ENCODE measurements at places on chromosomes 7 and 10.

GRCh38 chr10:92799568-92799967 is 48.8 kb upstream of the EXOC6 start:
- H3K4me1 ChIP-seq = peaks cover 7% of the 10 kb centered on the region
- H3K36me3 ChIP-seq = no peaks in the 10 kb centered on the region
- H3K27me3 ChIP-seq = no peaks in the 10 kb centered on the region
- DNase-seq = peak; percentile 29
- H3K27ac ChIP-seq = no peak overlapping the region
- no peak overlapping the region for H3K4me3 ChIP-seq

- peak overlapping the region; percentile 69 for H3K4me3 ChIP-seq
- H3K4me1 ChIP-seq = peaks cover 8% of the 10 kb centered on the region
- no peaks in the 10 kb centered on the region for H3K27me3 ChIP-seq
- peak; percentile 41 for DNase-seq
Observed at GRCh38 chr7:75915416-75916156, 631 bp downstream of the POR start.

DNA sequence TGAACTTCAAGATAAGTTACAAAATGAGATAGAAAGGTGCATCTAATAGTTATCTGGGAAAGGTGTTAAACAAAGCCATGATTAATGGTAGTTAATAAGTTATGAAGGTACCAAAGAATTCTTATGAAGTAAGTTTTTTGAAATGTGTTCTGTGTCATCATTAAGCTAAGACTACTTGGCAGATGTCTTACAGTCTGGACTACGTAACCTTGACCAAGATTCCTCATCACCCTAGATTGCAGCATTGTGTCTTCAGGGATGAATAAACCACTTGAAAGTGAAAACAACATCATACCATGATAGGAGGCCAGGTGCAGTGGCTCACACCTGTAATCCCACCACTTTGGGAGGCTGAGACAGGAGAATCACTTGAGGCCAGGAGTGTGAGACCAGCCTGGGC is 48.2 kb downstream of the GOT1 start:
- no peak overlapping the region for H3K27ac ChIP-seq
- peaks cover 17% of the 10 kb centered on the region for H3K27me3 ChIP-seq
- no peak for DNase-seq

DNA sequence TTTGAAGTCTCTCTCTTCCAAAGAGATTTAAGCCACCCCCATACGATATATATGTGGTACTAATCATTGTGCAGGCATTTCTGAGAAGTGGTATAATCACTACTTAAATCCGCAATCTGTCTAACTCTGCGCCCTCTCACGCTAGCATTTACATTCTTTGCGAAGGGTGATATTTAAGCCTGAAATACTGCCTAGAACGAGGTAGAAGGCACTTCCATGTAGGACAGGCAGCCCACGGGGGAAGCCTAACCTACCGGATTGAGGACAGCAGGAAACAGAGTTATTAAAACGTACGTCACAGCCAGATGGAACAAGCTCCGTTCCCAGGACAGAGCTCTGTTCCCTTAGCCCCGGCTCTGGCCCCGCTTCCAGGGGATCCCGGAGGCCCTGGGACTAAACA is 59.3 kb upstream of the ECHDC3 start:
- H3K27me3 ChIP-seq = no peaks in the 10 kb centered on the region
- H3K4me3 ChIP-seq = no peak overlapping the region
- H3K4me1 ChIP-seq = peaks cover 43% of the 10 kb centered on the region
- H3K27ac ChIP-seq = no peak overlapping the region
- DNase-seq = no peak

DNA sequence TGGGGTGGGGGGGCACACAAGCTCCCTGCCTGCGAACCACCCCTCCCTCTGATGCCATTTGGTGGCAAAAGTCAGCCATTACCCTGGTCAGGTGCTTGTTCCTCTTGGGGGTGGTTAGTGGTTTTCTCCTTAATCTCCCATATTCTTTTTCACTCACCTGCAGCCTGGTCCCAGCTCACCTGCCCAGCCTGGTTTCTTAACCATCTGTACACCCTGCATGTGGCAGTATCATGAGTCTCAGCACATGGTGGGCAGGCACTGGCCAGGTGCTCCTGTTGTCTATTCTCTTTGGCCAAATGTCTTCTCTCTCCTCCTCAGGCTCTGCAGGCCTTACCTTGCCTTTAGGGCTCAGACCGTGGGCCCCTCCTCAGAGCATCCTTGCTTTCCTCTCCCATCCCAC is 30.5 kb downstream of the OGDH start:
- H3K4me1 ChIP-seq = peaks cover 56% of the 10 kb centered on the region
- H3K36me3 ChIP-seq = no peaks in the 10 kb centered on the region
- H3K27ac ChIP-seq = no peak overlapping the region
- no peak overlapping the region for H3K4me3 ChIP-seq

GRCh38 chr7:24717247-24717622 is 40.0 kb downstream of the GSDME start:
- no peaks in the 10 kb centered on the region for H3K4me1 ChIP-seq
- H3K4me3 ChIP-seq = no peak overlapping the region
- no peaks in the 10 kb centered on the region for H3K27me3 ChIP-seq
- no peak overlapping the region for H3K27ac ChIP-seq

DNA sequence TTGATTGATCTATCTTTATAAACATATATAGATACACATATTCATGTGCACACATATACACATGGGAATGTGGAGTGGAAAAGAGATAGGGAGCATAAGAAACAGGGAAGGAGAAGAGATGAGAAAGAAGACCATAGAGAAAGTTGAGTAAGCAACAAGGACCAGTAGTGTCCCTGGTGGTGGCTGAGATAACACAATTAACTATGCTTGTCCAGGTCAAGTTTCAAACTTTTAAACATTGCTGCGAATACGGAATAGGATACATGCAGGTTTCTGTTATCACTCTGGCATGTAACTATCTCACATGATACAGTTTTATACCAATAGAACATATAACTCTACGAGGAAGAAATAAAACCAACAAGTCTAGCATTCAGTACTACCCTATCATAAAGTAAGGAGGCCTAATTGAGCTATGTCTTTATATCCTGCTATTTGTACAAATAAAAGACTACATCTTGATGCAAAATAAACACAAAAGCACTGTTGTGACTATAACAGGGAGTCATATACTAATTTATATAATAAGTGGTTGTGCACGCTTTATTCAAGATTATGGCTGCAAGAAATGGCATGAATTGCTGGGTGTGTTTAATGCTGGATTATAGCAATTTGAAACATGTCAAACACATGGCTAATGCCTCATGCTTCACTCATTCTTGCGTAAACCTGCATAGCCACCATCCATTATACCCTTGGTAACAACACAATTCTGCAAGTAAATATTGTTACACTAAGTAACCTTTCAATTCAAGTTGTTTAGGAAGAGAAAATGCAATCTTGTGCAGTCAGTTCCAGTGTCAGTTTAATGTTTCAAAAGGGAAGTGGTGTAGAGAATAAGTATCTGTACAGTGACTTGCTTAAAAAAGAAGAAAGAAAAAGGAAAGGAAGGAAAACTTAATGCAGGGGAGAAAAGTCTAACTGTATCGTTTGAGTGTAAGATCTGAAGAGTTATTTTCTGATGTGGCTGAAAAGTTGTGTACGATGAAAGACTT is 8.2 kb downstream of the FOXP2 start:
- H3K4me3 ChIP-seq = no peak overlapping the region
- DNase-seq = no peak
- H3K36me3 ChIP-seq = no peaks in the 10 kb centered on the region
- H3K27me3 ChIP-seq = no peaks in the 10 kb centered on the region
- H3K4me1 ChIP-seq = no peaks in the 10 kb centered on the region

GRCh38 chr7:11127988-11128387 is 154.3 kb downstream of the PHF14 start:
- H3K4me1 ChIP-seq = peaks cover 5% of the 10 kb centered on the region
- no peak overlapping the region for H3K27ac ChIP-seq
- H3K36me3 ChIP-seq = no peaks in the 10 kb centered on the region
- no peak overlapping the region for H3K4me3 ChIP-seq
- no peaks in the 10 kb centered on the region for H3K27me3 ChIP-seq
- DNase-seq = no peak

DNA sequence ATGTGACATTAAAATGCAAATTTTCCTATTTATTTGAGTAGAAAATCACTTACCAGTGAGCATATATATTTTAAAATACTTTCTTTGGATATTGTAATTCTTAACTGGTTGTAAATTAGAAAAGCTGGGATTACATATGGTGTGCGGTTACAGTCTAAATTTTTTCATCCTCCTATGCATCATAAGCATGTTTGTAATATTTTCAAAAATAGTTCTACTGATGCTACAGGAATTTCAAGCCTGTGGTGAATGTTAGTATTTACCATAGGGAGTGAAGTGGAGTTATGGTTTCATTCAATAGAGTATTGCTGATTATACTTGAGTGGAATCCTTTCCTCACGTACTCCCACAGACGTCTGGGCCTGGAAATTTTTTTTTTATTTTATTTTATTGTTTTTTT is 34.6 kb upstream of the ST7 start:
- H3K36me3 ChIP-seq = peaks cover 24% of the 10 kb centered on the region
- no peak for DNase-seq
- no peak overlapping the region for H3K4me3 ChIP-seq
- H3K27ac ChIP-seq = no peak overlapping the region
- H3K27me3 ChIP-seq = no peaks in the 10 kb centered on the region

DNA sequence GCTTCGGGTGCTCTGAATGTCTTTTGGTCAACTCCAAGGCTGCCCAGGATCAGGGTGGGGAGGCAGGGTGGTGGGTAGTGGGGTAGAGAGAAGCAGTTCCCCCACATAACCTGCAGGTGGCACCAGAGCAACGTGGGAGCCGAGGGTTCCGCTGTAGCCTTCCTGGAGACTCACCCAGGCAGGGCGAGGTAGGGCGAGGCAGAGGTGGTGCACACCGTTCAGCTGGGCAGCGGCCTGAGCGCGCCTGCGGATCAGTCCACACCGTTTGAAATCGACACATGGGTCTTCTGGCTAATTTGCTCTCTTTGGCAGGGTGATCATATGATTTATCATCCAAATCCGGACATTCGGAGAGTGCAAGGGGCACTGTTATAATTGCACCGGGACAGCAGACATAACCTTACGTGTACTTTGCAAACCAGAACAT is 41.4 kb upstream of the MAP3K8 start:
- DNase-seq = peak; percentile 61
- no peaks in the 10 kb centered on the region for H3K4me1 ChIP-seq
- H3K27me3 ChIP-seq = peaks cover 12% of the 10 kb centered on the region
- H3K27ac ChIP-seq = no peak overlapping the region

- no peaks in the 10 kb centered on the region for H3K4me1 ChIP-seq
- no peak for DNase-seq
- no peak overlapping the region for H3K4me3 ChIP-seq
- peaks cover 28% of the 10 kb centered on the region for H3K36me3 ChIP-seq
Observed at GRCh38 chr7:148783801-148784527, 85.3 kb downstream of the CUL1 start.

DNA sequence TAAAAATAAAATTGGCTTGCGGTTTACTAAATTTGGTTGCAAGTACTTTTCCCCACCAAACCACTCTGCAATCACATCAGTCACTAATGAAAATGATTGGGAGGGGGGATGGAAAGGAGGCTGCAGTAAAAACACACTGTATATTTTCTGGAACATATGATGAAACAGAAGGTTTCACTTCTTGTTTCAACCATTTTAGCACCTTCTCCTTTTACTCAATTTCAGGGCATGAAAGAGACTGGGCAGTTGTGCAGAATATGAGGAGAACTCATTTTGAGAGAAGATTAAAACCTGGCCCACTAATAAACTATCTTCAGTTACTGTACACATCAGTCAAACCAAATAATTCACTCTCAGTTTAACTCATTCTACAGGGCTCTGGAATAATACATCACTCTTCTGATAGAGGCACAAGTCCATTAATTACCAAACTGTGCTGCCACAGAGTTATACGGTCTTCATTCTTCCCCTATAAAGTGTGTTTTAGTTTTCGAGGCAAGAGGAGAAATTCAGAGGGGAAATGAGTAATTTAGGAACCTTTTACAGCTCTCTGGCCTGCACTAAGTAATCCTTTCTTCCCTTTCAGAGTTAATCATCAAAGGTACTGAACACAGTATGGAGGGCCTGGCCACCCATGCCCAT is 25.5 kb downstream of the JAZF1 start:
- no peak overlapping the region for H3K27ac ChIP-seq
- DNase-seq = no peak
- peaks cover 26% of the 10 kb centered on the region for H3K4me1 ChIP-seq
- H3K27me3 ChIP-seq = no peaks in the 10 kb centered on the region

GRCh38 chr10:97943294-97943693 is 87.1 kb downstream of the CRTAC1 start:
- no peak overlapping the region for H3K27ac ChIP-seq
- H3K27me3 ChIP-seq = no peaks in the 10 kb centered on the region
- no peaks in the 10 kb centered on the region for H3K4me1 ChIP-seq
- H3K4me3 ChIP-seq = no peak overlapping the region
- no peaks in the 10 kb centered on the region for H3K36me3 ChIP-seq

- no peaks in the 10 kb centered on the region for H3K27me3 ChIP-seq
- no peak overlapping the region for H3K4me3 ChIP-seq
- H3K4me1 ChIP-seq = peaks cover 16% of the 10 kb centered on the region
- H3K27ac ChIP-seq = peak overlapping the region; percentile 96
Observed at GRCh38 chr10:73044378-73045285, 52.0 kb downstream of the P4HA1 start.

DNA sequence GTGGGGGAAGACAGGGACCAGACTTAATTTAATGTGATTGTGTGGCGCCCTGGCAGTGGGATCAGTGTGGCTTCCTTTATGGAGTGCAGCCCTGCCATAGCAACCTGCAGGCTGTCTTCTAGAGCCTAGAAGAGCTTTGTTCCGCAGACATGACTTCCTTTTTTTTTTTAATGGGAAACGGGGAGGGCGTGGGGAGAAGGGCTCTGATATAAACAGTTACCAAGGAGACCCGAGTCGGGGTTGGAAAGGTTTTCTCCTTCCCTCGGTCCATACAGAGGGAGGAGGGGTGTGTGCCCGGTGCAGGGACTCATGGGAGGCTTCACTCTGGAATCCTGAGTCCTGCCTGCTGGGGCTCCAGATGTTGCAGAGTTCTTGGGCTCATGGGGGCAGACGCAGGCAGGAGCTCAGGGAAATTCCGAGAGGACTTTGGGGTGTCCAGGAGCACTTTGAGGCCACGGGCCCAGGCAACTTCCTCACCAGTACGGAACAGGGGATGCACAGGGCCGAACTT is 26.9 kb downstream of the TMEM120A start:
- H3K4me3 ChIP-seq = no peak overlapping the region
- peaks cover 9% of the 10 kb centered on the region for H3K4me1 ChIP-seq
- no peaks in the 10 kb centered on the region for H3K27me3 ChIP-seq
- peak; percentile 76 for DNase-seq
- no peak overlapping the region for H3K27ac ChIP-seq

- no peaks in the 10 kb centered on the region for H3K4me1 ChIP-seq
- DNase-seq = no peak
- no peak overlapping the region for H3K27ac ChIP-seq
- no peak overlapping the region for H3K4me3 ChIP-seq
- H3K27me3 ChIP-seq = no peaks in the 10 kb centered on the region
Observed at GRCh38 chr7:155178096-155178495, 108.0 kb downstream of the HTR5A start.

GRCh38 chr7:37920849-37921805 is 687 bp downstream of the EPDR1 start:
- DNase-seq = no peak
- H3K27ac ChIP-seq = no peak overlapping the region
- H3K36me3 ChIP-seq = no peaks in the 10 kb centered on the region
- H3K4me3 ChIP-seq = peak overlapping the region; percentile 15
- H3K27me3 ChIP-seq = peaks cover 38% of the 10 kb centered on the region
- peaks cover 4% of the 10 kb centered on the region for H3K4me1 ChIP-seq

Measured in endothelial cell of umbilical vein (primary cell).